NCI-H446 treated with DMSO at 0.1 percent for 48 hours (cell line): ENCODE measurements at places on chromosomes 3 and 15.

DNA sequence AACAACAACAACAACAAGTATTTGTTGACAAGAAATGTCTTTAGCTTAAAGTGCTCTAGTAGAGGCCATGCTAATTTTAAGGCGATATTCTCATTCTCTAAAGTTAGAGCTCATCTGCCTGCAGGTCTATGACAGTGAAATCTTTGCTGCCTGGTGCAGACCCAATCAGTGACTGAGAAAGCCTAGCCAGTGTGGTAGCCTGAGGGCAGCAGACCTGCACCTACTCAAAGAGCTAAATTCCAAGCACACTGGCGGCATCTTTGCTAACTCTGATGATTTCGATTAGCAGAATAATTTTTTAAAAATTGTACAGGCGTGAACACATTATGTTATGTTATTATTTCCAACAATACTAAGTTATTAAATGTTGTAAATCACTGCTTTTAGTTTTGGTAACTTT, 228.8 kb upstream of the RGMA start:
- no peak for DNase-seq

DNA sequence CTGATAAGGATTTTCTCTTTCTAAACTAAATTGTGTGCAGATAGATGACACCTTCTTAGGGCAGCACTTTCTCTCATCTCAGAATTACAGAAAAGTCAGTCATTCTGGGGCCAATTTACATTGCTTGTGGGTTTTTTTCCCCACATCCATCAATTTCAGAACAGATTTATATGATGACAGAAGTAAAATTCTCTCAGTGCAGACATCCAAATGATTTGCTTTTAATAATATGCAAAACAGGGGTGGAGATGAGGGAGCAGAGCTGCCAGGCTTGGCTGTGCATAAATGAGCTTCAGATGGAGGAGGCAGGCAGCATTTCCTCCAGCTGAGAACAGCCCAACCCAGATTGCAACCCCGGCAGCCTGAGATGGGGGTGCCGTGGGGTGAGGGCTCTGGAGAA, 44.0 kb downstream of the EDEM1 start:
- DNase-seq = no peak

DNA sequence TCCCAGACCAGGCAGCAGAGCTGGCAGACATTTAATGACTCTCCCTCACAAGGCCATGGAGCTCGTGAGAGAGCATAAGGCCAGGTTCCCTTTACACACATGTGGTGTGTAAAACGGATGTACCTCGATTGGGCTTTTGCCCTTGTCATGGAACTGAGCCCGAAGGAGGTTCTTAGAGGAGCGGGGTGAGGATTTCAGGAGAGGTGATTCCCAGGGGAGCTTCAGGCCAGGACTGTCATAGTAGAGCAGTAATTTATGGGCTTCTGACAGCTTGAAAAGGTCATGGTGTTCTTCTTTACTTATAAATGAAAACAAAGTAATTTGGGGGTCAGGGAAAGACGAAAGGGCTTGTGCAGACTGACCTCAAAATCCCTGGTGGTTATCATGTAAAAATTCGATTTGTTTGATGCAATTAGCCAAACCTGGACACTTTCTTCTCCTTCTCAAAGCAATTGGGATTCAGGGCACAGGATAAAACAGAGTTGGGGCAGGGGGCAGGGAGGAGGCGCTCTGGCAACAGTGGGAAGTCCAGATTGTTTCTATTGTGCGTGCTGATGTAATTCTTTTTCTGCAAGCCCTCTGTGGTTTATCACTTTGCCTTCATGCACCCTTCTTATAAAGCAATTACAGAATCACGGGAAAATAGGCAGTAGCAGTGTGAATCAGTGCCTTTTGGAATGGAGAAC, 51.0 kb downstream of the CACNA1D start:
- DNase-seq = no peak

- DNase-seq = no peak
Measured at GRCh38 chr3:112477891-112478290, 21.4 kb downstream of the BTLA start.

- DNase-seq = peak; percentile 30
Measured at GRCh38 chr15:28043691-28044091, 55.4 kb downstream of the OCA2 start.

DNA sequence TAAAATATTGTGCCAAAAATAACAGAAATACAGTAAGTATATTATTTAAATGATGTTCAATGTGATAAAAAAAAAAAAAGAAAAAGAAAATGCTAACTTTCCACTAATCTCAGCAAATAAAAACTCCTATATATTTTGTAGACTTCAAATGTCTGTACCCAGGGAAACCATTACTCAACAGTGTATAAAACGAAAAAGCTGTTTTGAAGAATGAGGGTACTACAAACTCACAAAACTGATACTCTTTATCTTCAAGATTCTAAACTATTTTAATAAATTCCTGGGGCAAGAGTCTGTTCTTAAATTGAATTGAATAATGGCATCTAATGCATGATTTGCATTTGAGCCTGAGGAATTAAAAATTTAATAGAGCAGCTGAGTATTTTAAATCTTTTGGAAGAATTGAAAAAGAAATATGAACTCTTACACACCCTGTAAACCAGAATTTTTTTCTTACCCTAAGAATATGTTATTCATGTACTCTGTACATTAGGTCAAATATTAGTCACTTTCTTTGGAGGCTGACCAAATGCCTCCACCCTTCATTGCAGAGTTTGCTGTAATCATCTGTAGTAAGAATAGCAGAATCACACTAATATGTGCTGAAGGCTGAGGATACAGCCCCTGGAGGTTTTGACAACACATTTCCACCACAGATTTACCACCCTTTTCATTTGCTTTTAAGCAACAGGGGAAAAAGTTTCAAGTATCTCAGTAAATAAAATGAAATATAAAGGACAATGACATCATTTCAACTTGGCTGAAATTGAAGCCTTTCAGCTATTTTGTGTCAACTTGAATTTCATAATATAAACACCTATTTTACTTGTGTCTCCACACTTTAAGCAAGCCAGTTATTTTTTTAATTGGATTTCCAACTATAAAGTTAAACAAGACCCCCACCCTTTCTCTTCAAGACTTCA, 79.7 kb downstream of the FBN1 start:
- no peak for DNase-seq

DNA sequence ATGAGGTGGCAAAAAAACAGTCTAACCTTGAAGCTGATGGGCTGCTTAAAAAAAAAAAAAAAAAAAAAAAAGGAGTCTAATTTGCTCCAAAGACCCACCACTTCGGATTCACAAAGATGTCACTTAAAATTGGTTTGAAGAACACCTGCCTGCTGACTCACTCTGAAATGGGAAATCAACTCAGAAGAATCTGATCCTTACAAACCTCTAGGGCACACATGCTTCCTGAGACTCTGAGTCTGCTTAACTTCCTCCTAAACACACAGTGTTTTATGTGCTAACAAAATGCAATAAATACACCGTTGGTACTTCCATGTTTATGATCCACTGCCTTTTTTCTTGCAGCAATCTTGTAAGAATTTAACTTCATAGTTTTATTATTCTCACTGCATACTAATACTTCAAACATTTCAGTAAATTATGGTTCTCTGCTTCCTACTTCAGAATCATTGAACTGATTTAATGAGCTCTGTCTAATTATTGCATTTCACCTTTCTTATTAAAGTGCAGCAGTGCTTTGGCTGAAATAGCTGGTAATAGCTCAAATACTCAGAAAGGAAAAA, 73.0 kb upstream of the FRMD4B start:
- no peak for DNase-seq

DNA sequence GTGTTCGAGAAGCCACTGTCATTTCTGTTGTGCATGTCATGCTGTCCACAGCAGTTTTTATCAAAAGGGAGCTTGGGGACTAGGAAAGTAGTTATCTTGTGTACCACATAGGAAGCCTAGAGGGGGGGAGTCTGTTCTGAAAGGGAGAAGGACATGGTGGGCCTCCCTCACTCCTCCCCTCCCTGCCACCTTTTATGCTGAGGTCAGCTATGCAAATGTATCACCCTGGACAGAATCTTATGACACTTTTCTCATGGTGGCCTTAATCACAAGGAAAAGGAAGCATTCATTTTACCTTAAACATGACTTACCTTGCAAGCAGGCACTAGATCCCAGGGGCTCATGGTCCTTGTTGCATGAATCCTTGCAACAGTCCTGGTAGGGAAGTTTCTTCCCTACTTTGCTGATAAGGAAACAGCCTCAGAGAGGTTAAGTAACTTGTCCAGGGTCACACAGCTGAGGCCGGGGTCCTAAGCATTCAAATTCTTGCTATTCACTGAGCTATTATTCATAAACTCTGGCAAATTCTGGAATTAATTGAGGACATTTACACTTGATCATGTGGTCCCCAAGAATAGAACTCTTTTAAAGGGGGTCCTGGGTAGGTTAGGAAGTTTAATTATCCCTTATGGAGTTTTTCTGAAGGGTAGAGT, 81.1 kb upstream of the SLC6A1 start:
- DNase-seq = no peak

DNA sequence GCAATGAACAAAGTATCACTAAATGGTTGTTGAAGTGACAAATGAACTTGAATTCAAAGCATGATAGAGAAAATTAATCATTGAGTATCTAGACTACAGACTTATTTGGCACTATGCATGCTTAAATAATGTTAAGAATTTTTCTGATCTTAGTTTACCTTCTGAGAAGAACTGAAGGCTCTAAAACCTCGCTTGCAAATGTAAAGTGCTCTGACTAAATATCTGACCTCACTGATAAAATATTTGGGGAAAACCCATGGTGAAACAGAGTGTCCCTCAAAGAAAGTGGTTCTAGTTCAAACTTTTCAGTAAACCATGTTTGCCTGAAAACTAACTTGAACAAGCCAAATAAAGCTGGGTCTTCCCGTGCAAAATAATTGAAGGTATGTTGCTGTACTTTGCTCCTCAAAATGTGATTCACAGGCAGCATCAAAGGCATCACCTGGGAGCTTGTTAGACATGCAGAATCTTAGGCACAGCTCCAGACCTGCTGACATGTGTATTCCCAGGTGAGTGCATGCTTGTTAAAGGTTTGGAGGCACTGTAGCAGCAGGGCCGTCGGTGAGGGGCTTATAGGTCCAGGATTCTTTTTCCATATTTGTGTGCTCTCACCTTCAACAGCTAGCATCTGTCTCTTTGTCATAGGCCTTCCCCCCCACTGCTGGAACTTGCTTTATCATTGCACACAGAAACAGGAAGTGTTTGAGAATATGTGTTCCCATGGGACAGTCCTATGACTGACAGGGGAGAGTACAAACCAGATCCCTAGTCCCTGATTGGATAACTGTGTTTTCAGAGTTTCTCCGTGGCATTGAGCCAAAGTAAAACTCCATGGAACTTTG, 524.2 kb upstream of the LMCD1 start:
- no peak for DNase-seq

GRCh38 chr3:46713898-46714552, 3.6 kb downstream of the PRSS50 start:
- DNase-seq = no peak

GRCh38 chr3:71409352-71409751, 174.2 kb downstream of the FOXP1 start:
- no peak for DNase-seq
